8988T (cell line): ENCODE measurements at places on chromosomes 2 and 18.
A peak's percentile ranks its signal among the peaks of the same experiment; 100 is the strongest.

GRCh38 chr18:8730080-8730827 is 24.9 kb downstream of the MTCL1 start:
- DNase-seq: peak; percentile 52

GRCh38 chr2:119599384-119599783 is 55.1 kb downstream of the CFAP221 start:
- no peak for DNase-seq

GRCh38 chr2:102764083-102764482 is 2.3 kb downstream of the TMEM182 start:
- DNase-seq: no peak

- no peak for DNase-seq
Observed at GRCh38 chr2:120442541-120442922, 96.6 kb downstream of the INHBB start.

DNA sequence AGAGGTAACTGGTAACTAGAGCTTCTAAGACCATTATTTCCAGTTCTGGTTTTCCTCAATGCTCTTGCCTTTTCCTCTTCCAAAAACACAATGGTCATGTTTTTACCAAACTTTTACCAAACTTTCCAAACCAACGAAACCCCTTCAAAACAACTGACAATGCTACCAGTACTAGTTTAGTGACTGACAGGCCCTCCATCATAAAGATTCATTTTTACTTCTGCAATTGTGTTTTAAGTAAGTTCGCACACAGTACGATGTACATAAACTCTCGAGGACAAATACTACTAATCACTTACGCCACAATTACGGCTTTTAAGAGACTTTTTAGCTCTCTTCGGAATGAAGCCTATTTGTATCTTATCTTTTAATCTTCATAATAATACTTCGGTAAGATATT is 900 bp downstream of the C18orf32 start:
- DNase-seq: no peak

GRCh38 chr2:102110171-102110570 is 32.4 kb upstream of the IL1R1 start:
- no peak for DNase-seq

GRCh38 chr2:873651-874580 is 76.7 kb upstream of the SNTG2 start:
- no peak for DNase-seq

- DNase-seq: no peak
Observed at GRCh38 chr2:189082376-189082975, 97.1 kb downstream of the COL5A2 start.

GRCh38 chr18:33446604-33447003 is 6.1 kb upstream of the CCDC178 start:
- DNase-seq: no peak

DNA sequence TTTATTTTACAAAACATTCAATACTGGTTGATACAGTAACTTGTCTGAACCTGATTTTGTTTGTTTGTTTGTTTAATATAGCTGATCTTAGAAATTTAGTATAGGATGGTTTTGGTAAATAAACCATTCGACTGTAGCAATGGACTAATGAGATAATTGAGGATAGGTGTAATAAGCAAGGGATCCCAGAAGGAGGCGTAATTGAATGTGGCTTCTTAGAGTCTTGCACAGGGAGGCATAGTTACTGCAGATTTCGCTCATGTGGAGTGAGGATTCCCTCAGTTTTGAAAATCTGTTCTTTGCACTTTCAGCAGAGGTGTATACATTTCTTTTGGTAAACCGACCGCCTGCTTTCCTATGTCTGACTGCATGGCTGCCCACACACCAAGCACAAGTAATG is 709.6 kb downstream of the SOCS6 start:
- no peak for DNase-seq

- DNase-seq: no peak
Observed at GRCh38 chr2:206641226-206641625, 1.1 kb upstream of the FAM237A start.

GRCh38 chr18:5646739-5647138 is 102.9 kb upstream of the EPB41L3 start:
- DNase-seq: no peak

GRCh38 chr2:121363632-121364420 is 78.8 kb upstream of the TFCP2L1 start:
- no peak for DNase-seq
